NCI-H1417 treated with DMSO at 0.1 percent for 48 hours (cell line): ENCODE measurements at places on chromosomes 11 and 22.

- DNase-seq, result peak; percentile 15
These were observed 234.4 kb upstream of the E2F8 start for GRCh38 chr11:19474954-19475721.

- DNase-seq, result no peak
These were observed 14.9 kb downstream of the PACS1 start for GRCh38 chr11:66084821-66085475.

DNA sequence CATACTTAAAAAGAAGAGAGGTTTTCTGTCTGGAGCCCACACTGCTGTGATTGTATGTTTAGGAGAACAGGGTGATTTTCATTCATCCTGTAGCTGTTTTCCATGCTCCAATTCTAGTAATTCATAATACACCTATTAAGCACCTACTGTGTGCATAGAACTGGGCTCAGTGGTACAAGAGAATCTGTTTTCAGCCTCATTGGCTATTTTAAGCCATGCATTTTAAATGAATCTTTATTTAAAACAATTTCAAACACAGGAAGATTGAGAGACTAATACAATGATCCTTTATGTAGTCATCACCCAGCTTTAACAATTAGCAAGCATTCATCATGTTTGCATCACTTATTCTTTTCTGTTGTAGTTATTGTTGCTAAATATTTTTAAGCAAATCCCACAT lies 86.2 kb downstream of the BDNF start:
- no peak for DNase-seq

DNA sequence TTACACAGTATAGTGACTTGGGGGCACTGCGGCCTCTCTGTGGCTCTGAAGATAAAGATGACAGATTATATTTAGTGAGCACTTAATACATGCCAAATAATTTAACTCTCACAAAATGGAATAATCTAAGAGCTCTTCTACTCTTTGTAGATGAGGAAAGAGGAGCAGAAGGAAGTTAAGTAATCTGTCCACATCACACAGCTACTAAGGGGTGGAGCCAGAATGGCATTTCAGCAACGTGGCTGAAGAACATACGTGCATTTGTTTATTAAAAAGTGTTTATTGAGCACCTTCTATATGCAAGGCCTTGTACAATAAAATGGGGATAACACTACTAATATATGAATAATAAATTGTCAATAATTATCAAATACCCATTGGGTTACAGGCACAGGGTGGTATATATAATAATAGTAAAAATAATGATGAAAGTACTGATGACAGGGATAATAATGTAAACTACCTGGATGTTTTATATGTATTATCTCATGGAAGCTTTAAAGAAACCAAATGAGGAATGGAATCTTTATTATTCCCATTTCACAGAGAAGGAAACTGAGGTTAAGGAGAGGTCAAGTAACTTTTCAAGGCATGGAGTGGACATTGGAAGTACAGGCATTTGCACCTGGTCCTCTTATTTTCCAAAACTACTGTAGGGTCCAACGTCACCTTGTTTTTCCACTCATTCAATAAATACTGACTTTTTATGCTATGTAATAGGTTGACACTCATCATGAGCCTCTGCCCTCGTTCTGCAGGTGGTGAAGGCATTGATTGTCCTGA lies 38.0 kb upstream of the IL17RA start:
- no peak for DNase-seq

GRCh38 chr11:59728913-59729312 lies 15.3 kb upstream of the OR10V1 start:
- no peak for DNase-seq

- DNase-seq, result no peak
These were observed 51.3 kb upstream of the SLC1A2 start for GRCh38 chr11:35470616-35471015.

DNA sequence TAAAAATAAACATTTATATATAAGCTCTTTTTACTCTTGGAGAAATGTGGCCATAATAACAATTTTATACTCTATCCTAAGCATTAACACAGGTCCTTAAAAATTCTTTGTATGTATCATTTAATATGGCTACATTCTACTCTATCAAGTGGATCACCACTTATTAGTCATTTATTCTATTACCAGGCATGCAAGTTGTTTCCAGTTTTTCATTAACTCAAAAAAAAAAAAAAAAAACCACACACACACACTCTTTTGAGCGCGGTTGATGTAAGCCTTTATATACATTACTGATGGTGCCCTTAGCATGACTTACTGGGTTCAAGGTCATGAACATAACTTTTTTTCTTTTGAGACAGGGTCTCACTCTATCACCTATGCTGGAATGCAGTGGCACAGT lies 47.1 kb upstream of the MICAL2 start:
- no peak for DNase-seq

- DNase-seq, result no peak
These were observed 17.5 kb downstream of the USP2 start for GRCh38 chr11:119363851-119364590.

GRCh38 chr11:109584001-109584972 lies 162.3 kb downstream of the C11orf87 start:
- no peak for DNase-seq

DNA sequence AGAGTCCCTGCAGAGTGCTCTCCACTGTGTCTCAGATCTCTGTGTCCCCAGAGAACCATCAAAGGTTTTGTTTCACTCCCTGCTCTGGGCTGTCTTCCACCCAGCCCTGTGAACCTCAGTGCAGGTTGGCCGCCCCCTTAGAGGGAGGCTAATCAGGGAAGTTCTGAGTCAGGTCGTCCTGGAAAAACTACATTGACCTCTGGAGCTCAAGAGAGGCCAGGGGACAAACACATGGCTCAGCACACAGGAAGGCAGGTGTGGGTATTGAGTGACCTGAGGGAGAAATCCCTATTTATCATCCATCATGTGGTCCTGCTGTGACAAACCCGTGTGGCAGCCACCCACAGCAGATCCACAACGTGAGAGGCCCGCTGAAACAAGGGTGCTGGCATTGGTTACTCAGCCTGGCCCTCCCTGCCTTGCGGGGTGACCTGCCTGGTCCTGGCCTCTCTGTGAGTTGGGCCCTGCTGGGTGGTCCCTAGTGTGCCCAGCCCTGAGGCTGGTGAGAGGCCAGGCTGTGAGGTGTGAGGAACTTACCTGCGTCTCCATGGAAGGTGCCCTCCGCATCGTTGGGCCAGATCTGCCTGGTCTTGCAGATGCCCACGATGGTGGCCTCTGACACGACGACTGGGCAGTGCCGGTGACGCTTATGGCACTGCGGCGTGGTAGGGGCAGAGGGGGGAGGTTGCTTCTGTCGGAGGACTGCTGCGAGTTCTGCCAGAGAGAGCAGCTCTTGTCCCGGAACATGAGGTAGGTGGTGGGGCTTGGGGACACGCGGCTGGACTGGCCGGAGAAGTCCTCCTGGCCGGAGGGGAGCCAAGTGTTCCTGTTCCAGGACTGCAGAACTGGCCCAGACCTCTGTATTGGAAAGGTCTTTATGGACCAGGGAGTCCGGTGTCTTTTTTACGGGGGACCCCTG lies 669 bp upstream of the BCR start:
- no peak for DNase-seq

GRCh38 chr22:35648066-35649025 lies at the start of gene APOL6:
APOL6 (plus strand) TSS chr22:35648446; CDS start chr22:35656426, 7,980 bp downstream.
- no peak for DNase-seq

- no peak for DNase-seq
These were observed 34.6 kb downstream of the NFAM1 start for GRCh38 chr22:42397332-42398249.

GRCh38 chr11:133911171-133911570 lies 45.6 kb downstream of the IGSF9B start:
- DNase-seq, result no peak

GRCh38 chr11:132357811-132358572 lies 987.6 kb downstream of the NTM start:
- DNase-seq, result no peak

DNA sequence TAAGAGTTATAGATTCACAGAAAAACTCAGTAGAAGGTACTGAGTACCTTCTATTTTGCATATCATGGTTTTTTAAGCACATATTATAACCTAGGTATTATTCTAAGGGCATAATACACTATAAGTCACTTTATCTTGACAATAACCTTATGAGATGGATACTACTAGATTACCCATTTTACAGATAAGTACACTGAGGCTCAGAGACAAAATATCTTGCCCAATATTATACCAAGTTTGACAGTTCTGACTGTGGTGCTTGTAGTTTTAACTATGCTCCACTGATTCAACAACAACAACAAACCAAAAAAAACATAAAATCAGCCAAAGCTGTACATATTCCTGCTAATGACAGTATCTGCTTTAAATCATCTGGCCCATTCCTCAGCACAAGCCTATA lies 10.5 kb downstream of the OR51M1 start:
- no peak for DNase-seq

- no peak for DNase-seq
These were observed 15.2 kb downstream of the ATXN10 start for GRCh38 chr22:45686836-45687235.

- no peak for DNase-seq
These were observed 9.9 kb upstream of the PARVB start for GRCh38 chr22:44014241-44014640.

GRCh38 chr11:120185706-120186455 lies 25.0 kb upstream of the OAF start:
- no peak for DNase-seq

DNA sequence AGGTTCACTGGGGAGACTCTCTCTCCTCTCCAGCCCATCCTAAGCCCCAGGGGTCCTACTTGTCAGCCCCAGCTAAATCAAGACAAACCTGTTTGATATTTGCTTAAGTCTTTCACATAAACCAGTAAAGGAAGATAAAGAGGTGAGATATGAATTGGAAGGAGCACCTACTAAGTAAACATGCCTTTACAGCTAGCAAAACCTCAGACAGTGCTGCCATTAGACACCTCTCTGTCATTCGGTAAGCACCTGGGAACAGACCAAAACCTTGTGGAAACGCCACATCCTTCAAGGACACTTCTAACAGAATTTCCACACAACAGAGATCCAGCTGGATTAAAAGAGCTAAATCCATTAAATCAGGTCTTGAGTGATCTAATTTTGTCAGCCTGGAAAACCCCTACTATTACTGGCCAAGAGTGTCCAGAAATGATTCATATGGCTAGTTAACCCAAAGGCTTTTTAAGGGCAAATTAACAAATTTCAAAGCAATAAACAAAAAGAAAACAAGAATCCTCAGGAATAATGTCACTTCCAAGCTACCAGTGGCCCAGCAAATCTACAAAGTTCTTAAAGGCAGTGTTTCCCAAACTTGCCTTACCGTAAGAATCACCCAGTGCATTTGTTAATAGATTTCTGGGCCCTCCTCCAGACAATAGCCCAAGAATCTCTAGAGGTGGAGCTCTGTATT lies 2.4 kb downstream of the VPS37C start:
- DNase-seq, result no peak

- no peak for DNase-seq
These were observed 90.1 kb downstream of the PDHX start for GRCh38 chr11:35006389-35007128.

DNA sequence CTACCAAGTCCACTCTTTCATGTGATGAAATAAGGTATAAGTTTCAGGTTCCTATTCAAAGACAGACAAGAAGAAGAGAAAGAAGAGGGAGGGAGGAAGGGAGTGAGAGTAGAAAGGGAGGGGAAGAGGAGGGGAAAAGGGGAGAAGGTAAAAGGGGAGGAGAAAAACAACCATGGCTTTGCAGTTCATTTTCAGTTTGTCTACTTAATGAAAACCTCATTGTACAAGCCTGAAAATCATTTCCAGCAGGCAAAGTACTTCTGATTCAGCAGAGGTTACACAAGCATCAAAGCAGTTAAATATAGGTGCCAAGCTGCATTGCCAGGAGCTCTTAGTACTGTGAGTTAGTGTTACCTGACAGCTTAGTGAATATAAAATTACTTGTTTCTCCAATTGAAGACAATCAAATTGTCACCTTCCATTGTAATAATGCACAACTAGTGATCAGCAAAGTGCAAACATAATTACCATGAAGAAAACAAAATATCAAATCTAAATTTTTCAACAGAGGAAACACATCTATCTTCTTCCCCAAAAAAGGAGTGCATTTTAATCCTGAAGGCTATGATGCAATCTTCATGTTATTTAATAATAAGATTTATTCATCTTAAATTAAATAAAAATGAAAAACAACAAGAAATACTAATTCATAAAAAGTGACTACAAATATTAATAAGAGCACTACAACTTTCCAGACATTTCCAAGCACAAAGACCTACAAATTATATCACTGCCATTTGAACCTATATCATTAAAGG lies 8.2 kb downstream of the SOX6 start:
- DNase-seq, result no peak

GRCh38 chr11:11909727-11910126 lies 68.0 kb downstream of the USP47 start:
- DNase-seq, result no peak

DNA sequence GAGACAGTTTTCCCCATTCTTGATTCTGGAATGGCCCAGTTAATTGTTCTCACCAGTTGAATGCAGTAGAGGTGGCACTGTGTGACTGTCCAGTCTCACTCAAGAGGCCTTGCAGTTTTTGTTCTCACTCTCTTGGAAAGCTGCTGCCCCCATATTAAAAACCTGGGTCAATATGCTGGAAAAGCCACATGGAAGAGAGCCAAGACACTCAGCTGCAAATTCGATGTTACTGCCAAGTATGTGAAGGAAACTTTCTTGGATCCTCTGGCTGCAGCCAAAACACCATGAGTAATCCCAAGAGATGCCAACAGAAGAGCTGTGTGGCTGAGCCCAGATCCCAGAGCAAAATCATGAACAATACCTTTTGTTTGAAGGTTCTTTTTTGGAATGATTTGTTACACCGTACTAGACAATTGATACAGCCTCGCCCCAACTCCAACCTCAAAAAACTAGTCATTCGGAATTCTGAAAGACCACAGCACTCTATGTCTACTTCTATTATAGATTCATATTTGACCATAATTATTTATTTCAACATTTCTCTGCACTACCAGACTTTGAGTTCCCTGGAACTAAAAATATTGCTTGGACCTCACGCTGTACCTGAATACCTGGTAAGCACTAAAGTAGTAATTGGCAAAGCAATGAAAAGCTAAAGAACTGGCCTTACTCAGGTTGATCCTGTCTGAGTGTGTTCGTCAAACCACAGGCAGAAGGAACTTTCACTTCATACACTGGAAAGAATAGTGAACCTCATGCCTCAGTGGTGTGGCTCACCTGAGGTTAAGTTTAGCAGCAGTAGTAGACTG lies 378.8 kb downstream of the ETS1 start:
- DNase-seq, result no peak
